Smooth muscle cell of bladder (primary cell): ENCODE measurements at places on chromosomes 16 and 17. TPM values are rescaled to one million over a fixed set of nuclear protein-coding genes. Genes with fewer than 3 reads are reported as not detected.

The CDR2L gene
- 7.4 and 10.9 TPM in 2 replicates for total RNA-seq

The TAC4 gene
- total RNA-seq = not detected in 2 replicates

The TNS4 gene
- under 0.01 TPM in 2 replicates for total RNA-seq

The GNG13 gene
- total RNA-seq = not detected in 2 replicates

The KRTAP9-8 gene
- total RNA-seq = not detected in 2 replicates

The SLC43A2 gene
- total RNA-seq = 6.5 and 10.4 TPM in 2 replicates

The METTL16 gene
- 8.0 and 9.7 TPM in 2 replicates for total RNA-seq

The CDRT15 gene
- total RNA-seq = not detected in 2 replicates

The TNRC6A gene
- 26.9 and 35.8 TPM in 2 replicates for total RNA-seq

The KRTAP2-2 gene
- total RNA-seq = not detected in 2 replicates

The KRTAP4-3 gene
- not detected in 2 replicates for total RNA-seq

The MT1H gene
- not detected in 2 replicates for total RNA-seq

The TPSD1 gene
- total RNA-seq = not detected in 2 replicates

The PRAC1 gene
- not detected in 2 replicates for total RNA-seq

The HS3ST2 gene
- not detected in 2 replicates for total RNA-seq

The CCDC43 gene
- total RNA-seq = 43.2 and 46.3 TPM in 2 replicates
